ENCODE measurements at places on chromosomes 16 and 17.
A peak's percentile ranks its signal among the peaks of the same experiment; 100 is the strongest.

GRCh38 chr16:58125781-58126335, 3.3 kb downstream of the CFAP20 start:
- H3K36me3 ChIP-seq: peaks cover 7% of the 10 kb centered on the region
- no peaks in the 10 kb centered on the region for H3K27me3 ChIP-seq
- peaks cover 75% of the 10 kb centered on the region for H3K4me1 ChIP-seq
- peak overlapping the region; percentile 91 for H3K4me3 ChIP-seq
- no peak for DNase-seq

DNA sequence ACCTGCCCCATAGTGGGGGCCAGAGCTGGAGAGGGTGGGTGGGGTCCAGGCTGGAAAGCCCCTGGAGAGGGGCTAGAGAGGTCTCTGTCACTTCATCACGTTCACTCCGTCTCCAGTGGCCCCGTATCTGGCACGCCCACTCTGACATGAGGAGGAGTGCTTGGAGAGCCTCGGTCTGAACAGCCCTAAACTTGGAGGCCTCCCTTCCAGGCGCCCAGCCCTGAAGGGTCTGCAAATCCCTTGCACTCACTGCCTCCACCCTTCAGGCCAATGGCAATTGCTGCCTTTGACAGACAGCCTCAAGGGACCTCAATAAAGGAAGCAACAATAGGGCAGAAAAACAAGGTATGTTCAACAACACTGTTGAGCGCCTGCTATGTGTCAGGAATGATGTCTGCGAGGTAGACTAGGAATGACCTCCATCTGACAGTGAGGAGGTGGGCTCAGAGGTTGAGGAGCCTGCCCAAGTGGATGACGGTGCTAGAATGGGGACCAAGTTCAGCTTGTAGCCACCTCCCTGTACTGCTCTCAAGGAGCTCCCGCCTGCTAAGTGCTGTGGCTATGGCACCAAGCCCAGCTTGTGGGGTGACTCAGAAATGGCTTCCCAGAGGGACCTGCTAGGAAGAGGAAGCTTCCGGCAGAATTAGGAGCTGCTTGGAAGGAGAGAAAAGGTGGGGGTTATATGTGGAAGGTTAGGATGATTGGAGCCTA, 2.9 kb upstream of the EPX start:
- H3K27ac ChIP-seq: no peak overlapping the region
- peaks cover 39% of the 10 kb centered on the region for H3K27me3 ChIP-seq
- H3K36me3 ChIP-seq: no peaks in the 10 kb centered on the region
- peaks cover 8% of the 10 kb centered on the region for H3K4me1 ChIP-seq
- no peak for DNase-seq

DNA sequence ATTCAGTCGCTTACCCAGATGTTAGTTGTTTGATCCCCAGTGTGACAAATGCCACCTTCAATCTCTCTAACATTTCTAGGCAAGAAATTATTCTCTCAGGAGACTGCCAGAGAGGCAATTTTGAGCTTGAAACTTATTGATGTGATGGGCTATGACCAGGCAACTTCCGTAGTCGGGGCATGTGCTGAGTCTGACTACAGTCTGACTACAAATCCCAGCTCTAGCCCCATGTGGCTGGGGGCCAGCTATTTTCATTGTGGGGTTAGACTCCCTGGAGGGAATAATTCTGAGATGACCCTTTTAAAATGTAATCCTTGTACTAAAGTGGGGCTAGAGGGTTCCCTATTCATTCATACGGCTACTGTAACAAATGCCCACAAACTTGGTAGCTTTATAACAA, 65.9 kb downstream of the RBFOX1 start:
- DNase-seq: no peak
- peaks cover 14% of the 10 kb centered on the region for H3K4me1 ChIP-seq
- H3K4me3 ChIP-seq: no peak overlapping the region
- no peaks in the 10 kb centered on the region for H3K27me3 ChIP-seq

DNA sequence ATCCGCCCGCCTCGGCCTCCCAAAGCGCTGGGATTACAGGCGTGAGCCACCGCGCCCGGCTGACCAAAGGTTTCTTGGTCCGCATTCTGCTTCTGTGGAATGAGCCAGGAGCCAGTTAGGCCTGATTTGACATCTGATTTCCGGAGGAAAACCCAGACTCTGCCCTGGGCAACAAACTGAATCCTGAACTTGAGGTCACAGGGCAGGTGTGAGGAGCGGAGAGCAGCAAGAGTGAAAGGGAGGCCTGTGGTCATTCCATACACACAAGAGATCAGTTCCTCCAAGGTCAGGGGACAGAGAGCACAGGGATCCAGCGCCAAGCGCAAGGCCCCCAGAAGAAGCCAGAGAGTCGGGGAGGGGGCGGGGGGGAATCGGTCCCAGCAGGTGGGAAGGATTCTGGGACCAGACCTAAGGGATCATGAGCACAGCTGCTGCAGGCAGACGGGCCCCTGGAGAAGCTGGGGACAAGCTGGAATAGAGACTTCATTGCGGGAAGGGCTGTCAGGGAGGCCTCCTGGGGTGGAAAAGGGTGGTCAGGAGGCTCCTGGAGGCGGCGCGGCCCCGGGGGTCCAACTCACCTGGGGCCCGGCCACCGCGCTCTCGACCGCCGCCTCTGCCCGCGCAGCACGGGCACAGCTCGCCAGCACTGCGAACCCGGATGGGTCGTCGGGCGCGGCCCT, 436 bp downstream of the SHPK start:
- H3K27me3 ChIP-seq: peaks cover 4% of the 10 kb centered on the region
- peaks cover 44% of the 10 kb centered on the region for H3K4me1 ChIP-seq
- peak overlapping the region; percentile 97 for H3K4me3 ChIP-seq
- DNase-seq: no peak
- peaks cover 12% of the 10 kb centered on the region for H3K36me3 ChIP-seq

DNA sequence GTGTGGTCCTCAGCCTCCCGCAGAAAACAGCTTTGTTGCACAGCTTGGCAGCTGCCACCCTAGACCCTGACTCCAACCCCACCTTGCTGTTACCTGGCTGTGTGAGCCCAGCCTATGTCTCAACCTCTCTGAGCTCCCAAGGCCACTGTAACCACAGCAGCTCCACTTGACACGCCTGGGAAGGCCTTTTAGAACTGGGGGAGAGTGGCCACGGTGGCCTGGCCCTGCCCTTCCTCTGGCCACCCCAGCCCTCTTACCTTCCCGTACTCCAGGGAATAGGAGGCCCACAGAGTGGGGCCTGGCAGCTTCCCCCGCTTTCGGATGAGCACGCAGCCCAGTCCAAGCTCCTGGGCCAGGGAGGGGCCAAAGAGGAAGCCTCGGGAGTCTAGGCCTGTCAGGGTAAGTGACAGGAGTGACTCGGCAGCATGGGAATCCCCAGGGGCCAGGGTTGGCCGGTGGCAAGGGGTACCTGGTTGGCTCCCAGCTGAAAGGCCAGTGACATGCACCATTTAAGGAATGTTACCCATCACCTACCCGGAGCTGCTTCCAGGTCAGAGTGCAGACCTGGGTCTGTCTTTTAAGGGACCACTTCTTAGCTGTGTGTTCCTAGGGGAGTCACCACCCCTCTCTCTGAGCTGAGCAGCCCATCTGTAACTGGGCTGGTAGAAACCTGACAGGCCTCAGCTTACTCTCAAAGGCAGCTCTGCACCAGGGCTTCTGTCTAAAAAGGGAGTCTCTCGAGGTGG, 1.4 kb downstream of the APRT start:
- DNase-seq: no peak
- peaks cover 3% of the 10 kb centered on the region for H3K27me3 ChIP-seq
- H3K27ac ChIP-seq: no peak overlapping the region
- peaks cover 12% of the 10 kb centered on the region for H3K4me1 ChIP-seq

GRCh38 chr17:27760069-27760885, 40.1 kb downstream of the NOS2 start:
- no peaks in the 10 kb centered on the region for H3K4me1 ChIP-seq
- no peak overlapping the region for H3K4me3 ChIP-seq
- no peak overlapping the region for H3K27ac ChIP-seq

DNA sequence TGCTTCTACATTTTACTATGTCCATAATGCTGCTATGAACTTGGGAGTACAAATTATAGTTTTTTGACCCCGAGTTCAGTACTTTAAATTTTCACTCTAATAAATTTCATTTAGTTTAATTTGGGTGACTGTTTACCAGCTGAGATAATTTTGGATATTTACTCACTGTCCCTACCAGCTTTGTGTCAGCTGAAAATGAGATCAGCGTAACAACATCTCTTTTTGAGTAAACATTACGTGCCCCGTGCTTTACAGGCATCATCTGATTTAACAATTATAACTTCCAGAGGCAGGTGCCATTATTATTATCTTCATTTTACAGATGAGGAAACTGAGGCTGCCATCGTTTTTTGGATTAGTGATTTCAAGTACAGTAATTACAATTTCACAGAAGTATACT, 15.0 kb downstream of the GFOD2 start:
- H3K4me1 ChIP-seq: no peaks in the 10 kb centered on the region
- H3K4me3 ChIP-seq: no peak overlapping the region
- no peak overlapping the region for H3K27ac ChIP-seq
- peaks cover 7% of the 10 kb centered on the region for H3K27me3 ChIP-seq
- no peak for DNase-seq

- no peak within 1 kb of the TSS for H3K4me3 ChIP-seq
- H3K4me1 ChIP-seq: peaks cover 28% of the 10 kb centered on the region
- peak within 1 kb of the TSS; percentile 43 for H3K27ac ChIP-seq
Measured at GRCh38 chr16:28494121-28494851, at the start of gene APOBR. APOBR (plus strand) TSS chr16:28494643; CDS start chr16:28494682, 39 bp downstream.

DNA sequence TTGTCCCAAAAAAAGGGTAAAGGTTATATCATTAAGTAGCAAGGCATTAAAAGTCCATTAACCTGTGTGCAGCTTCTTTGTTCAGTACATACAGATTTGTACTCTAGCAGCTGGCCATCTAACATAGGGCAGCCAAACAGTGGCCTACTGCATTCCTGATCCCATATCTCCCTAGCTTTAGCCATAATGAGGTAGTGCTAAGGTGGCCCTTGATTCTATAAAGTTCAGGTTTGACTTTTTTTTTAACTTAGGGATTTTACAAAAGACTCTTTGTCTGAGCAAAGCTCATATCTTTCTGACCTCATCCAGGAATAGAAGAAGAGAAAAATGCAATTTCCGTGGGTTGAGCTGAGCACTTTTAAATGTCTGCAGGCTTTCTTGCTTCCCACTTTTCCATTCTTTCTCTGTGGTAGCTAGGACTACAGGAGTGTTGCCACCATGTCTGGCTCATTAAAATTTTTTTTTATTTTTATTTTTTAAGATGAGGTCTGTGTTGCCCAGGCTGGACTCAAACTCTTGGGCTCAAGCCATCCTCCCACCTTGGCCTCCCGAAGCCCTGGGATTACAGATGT, 19.5 kb upstream of the CDC6 start:
- no peak overlapping the region for H3K4me3 ChIP-seq
- H3K36me3 ChIP-seq: peaks cover 19% of the 10 kb centered on the region
- H3K27ac ChIP-seq: no peak overlapping the region
- H3K4me1 ChIP-seq: no peaks in the 10 kb centered on the region
- H3K27me3 ChIP-seq: no peaks in the 10 kb centered on the region

DNA sequence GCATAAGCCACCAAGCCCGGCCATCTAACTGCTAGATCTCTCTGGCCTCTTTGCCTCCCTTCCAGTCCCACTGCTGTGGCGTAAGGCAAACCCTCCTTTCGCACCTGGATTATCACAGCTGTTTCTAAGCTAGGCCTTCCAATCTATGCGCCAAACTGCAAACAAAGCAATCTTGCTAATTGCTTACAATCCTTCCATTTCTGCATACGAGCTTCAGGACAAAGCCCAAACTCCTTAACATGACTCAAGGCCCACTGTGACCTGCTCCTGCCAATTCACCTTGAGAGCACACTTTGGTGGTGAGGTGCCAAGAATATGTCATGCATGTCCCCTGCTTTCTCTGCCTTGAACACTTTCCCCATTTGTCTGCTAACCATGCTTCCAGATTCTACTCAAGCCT, 6.0 kb upstream of the ARL5C start:
- no peak for DNase-seq
- H3K4me3 ChIP-seq: no peak overlapping the region
- no peak overlapping the region for H3K27ac ChIP-seq
- H3K27me3 ChIP-seq: peaks cover 26% of the 10 kb centered on the region

GRCh38 chr16:3637371-3637923, 17.0 kb upstream of the DNASE1 start:
- DNase-seq: no peak
- H3K27ac ChIP-seq: no peak overlapping the region
- no peaks in the 10 kb centered on the region for H3K27me3 ChIP-seq
- H3K4me3 ChIP-seq: no peak overlapping the region
- H3K36me3 ChIP-seq: peaks cover 17% of the 10 kb centered on the region
- peaks cover 25% of the 10 kb centered on the region for H3K4me1 ChIP-seq

DNA sequence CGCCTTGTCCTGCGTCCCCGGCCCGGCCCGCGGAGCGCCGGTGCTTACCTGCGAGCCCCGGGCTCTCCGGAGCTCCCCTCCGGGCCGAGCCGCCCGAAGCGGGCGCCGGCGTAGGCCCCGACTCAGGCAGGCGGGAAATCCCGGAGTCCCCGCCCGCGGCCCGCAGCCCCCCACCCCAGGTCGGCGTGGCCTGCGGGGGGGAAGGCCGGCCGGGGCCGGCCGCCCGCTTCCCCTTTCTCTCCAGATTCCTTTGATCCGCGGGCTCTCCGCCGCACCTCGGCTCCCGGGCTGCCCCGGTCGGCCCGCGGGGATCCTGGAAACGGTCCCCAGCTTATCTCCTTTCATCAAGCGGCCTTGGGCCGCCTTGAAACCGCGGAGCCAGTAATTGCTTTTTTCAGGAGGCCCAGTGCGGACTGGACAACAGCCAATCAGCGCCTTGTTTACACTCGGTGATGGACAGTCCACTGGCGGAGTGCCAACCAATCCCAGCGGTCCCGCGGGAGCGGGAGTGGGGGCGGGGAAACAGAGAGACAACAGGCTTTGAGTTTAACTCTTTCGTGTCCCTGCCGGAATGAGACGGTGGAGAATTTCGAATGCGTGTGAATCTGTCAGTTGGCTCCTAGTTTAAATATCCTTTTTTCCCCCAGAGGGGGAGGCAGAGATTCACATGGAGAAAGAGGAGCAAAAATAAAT, 1.4 kb upstream of the BAHCC1 start:
- H3K27ac ChIP-seq: peak overlapping the region; percentile 95
- peak overlapping the region; percentile 96 for H3K4me3 ChIP-seq
- H3K27me3 ChIP-seq: peaks cover 7% of the 10 kb centered on the region
